ENCODE measurements at places on chromosomes 5 and 9.

DNA sequence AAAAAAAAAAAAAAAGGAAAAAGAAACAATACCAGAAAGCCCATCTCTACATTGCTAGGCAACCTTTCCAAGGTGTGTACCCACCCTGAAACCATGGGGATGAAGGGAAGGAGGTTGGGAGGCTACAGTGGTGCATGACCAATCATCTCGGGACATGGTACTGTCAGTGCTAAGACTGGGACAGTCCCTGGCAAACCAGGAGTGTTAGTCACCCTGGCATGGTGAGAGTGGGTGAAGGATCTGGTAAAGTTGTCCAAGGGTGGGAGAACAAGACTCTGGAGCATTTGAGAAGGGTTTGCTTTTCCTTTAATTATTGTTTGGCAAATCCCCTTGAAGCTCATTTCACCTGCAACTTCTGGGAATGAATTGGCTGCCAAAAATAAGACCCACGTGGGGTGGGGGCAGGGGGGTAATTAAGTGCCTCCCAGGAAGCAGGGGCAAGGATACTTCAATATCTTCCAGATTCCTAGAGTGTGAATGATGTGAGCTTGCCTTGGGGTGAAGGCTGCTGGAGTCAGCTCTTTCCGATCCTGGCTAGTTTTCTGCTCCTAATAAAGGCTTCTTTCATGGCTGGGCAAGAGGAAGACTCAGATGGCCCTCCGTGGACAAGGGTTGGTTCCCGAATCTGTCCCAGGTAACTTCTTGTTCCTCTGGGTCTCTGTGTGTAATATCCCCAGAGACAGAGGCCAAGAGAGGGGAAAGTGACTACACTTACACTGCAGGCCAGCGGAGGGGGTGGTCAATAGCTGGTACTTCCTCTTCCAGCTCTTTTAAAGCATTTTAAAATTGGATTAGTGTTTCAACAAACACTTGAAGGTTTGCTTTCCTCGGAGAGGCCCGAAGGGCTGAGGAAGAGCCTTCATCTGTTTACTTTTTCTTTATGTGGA, 61.6 kb upstream of the SPRY4 start:
- no peak for DNase-seq

GRCh38 chr5:10520706-10521105, 43.2 kb upstream of the ANKRD33B start:
- no peak for DNase-seq

DNA sequence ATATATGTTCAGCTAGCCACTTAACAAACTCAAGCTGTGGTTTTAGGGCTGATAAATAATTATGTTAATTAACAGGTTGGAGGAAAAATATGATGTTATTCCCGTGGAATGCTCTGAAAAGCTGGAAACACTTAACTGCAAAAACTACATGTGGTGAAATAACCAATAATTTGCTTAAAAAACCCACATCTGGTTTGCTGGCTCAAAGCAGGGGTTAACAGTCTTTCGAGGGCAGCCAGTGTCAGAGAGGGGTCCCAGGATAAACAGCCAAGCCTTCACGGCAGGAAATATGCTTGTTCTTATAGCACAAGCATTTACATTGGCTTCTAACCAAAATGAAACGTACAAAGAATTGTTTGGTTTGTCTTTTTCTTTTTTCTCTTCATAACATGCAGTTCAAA, 254.0 kb upstream of the GAS1 start:
- no peak for DNase-seq

GRCh38 chr5:72509401-72509800, 2.2 kb upstream of the ZNF366 start:
- DNase-seq = no peak

- no peak for DNase-seq
These were observed 101.7 kb upstream of the TLX3 start for GRCh38 chr5:171207256-171207847.

- no peak for DNase-seq
These were observed 35.8 kb downstream of the DCAF10 start for GRCh38 chr9:37836386-37836785.

DNA sequence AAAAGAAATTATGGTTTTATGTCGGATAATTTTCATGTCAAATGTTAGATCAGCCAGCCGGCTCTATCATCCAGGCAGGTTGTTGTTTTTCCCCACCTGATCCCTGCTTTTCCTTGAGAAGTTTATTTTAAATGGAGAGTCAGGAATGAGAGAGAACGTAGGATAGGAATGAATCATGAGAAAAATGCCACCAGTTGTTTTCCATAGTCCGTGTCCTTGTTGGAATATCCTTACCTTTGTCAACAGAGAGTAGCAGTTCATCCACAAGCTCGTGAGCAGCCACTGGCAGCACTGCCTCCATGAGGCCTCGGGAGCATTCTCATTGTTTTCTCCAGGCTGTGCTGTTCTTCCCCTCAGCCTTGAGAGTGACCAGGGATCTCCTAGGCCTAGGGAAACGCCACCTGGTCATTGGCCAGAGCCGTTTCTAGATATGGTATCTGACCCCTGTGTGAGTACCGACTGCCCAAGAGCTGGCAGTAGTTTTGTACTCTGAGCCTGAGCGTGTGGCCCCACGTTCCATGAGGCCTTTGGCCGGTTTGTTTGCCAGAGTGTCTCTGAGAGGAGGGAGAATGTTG, 293.3 kb downstream of the FANCC start:
- no peak for DNase-seq

DNA sequence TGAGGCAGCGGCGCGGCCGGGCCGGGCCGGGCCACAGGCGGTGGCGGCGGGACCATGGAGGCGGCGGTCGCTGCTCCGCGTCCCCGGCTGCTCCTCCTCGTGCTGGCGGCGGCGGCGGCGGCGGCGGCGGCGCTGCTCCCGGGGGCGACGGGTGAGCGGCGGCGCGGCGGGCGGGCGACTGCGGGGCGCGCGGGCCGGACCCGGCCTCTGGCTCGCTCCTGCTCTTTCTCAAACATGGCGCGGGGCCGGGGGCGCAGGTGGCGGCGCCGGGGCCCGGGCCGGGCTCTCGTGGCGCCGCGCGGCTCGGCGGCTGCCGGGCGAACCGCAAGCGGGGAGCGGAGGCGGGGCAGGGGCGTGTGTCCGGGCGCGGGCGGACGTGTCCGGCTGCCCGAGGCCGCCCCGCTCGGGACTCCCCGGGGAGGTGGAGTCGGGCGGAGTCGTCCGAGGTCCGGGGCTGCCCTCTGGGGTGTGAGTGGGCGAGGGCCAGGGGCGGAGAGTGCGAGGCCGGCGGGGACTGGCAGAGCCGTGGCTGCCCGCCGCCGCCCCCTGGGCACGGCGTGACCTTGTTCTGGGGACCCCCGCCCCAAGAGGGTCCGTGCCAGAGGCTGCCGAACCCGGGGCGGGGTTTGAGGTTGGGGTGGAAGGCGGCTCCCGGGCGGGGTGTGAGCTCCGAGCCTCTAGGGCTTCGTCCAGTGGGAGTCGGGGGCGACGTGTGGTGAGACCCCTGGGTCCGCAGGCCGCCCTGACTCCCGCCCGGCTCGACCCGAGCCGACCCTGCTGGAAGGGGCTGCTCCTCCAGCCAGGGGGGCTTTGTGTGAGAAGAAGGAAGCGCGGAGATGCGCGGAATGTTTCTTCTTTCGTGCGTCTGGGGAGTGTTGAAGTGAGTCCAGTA, 485 bp downstream of the TGFBR1 start:
- peak; percentile 71 for DNase-seq

GRCh38 chr9:88742483-88742882, 207.5 kb downstream of the NXNL2 start:
- no peak for DNase-seq

DNA sequence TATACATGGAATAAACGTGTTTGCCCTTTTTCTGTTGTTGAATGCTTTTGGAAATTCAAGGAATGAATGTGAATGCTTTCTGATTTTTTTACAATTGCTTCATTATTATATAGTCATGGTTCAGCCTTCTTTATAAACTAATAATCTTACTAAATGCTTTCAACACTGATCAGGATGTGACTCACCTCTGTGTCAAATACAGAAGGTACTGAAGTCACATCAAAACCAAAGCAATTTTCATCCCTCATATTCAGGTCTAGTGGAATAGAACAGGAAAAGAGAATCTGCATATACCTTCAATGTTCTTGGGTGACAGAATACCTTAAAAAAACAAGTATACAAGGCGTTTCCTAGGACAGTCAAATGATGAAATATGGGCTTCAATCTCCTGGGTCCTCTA, 170.7 kb downstream of the PDE4D start:
- DNase-seq = no peak

DNA sequence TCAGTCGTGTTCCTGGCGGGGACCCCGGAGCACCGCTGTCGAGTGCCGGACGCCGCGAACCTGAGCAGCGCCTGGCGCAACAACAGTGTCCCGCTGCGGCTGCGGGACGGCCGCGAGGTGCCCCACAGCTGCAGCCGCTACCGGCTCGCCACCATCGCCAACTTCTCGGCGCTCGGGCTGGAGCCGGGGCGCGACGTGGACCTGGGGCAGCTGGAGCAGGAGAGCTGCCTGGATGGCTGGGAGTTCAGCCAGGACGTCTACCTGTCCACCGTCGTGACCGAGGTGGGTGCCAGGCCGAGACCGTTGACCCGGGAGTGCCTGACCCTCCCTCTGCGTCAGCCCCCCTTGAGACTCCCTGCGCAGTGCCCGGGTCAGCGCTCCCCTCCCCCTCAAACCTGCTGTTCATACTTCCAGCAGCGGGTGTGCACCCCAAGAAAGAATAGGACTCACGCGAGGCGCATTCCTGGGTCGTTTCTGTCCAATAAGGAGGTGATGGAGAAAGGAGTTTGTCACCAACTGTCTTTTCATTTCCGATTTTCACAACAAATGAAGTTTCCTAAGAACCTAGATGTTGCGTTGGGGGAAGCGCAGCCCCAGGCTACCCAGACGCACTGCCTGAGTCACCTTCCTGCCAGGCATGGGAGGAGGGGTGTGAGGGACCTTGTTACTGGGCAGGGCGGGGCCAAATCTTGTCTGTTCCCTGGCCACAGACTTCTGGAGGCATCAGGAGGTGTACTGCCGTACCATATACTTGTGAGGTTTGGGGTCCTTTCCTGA, 722 bp downstream of the SLC22A4 start:
- peak; percentile 91 for DNase-seq
